ENCODE measurements at places on chromosomes 6 and 20.

- no peak for DNase-seq
Measured at GRCh38 chr20:42295592-42295991, 677.4 kb upstream of the CHD6 start.

- no peak for DNase-seq
Measured at GRCh38 chr20:49636447-49636846, 68.5 kb upstream of the PTGIS start.

- no peak for DNase-seq
Measured at GRCh38 chr6:32932132-32932868, 8.5 kb downstream of the HLA-DMB start.

DNA sequence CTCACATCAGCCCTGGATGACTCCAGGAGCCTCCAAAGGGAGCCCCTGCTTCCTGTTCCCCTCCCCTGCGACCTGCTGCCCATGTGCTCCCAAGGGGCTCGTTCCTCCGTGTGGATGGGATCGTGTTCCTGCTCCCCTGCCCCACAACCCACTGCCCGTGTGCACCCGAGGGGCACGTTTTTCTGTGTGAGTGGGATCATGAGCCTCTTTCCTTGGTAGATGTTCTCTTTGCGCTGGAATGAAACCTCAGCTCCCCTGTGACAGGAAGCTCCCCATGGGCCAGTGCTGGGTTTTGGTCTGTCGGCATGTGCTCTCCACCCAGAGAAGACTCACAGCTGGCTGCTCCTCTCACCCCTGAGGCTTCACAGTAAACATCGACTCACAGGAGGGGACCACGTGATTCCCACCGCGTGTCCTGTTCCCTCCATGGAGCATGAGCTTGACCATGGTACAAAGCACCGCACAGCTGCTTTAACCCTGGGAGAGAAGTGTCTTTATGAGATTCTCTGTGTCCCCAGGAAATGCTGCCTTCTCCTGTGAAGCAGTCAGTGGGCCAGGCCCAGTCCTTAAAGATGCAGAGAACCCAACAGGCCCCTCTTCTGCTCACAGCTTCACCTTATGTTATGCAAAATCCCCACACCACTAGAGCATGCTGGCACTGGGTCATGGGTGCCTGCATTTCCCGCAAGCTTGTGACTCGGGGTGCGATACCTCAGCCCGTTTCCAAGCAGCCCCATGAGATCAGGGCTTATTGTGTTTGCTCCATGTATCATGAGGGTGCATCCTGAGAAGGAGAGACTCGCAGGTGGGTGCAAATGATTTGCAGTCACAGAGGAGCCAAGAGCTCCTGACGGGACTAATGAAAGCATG lies 215.1 kb downstream of the ERMARD start:
- no peak for DNase-seq

DNA sequence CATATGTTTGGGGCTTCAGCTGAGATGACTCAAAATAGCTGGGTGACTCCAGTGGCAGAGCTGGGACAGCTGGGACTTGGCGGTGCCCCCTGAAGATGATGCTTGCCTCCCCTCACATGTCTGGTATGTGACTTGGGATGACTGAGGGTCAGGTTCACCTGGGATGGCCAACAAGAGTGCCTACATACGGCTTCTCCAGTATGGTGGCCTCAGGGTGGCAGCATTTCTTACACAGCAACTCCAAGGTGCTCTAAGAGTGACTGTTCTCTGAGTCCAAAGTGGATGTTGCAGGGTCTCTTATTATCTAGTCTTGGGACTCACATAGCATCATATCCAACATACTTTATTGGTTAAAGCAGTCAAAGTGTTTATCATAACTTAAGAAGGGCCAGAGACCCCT lies 87.8 kb upstream of the CENPW start:
- no peak for DNase-seq

GRCh38 chr20:671252-672030 lies 4.2 kb downstream of the SCRT2 start:
- DNase-seq: no peak

DNA sequence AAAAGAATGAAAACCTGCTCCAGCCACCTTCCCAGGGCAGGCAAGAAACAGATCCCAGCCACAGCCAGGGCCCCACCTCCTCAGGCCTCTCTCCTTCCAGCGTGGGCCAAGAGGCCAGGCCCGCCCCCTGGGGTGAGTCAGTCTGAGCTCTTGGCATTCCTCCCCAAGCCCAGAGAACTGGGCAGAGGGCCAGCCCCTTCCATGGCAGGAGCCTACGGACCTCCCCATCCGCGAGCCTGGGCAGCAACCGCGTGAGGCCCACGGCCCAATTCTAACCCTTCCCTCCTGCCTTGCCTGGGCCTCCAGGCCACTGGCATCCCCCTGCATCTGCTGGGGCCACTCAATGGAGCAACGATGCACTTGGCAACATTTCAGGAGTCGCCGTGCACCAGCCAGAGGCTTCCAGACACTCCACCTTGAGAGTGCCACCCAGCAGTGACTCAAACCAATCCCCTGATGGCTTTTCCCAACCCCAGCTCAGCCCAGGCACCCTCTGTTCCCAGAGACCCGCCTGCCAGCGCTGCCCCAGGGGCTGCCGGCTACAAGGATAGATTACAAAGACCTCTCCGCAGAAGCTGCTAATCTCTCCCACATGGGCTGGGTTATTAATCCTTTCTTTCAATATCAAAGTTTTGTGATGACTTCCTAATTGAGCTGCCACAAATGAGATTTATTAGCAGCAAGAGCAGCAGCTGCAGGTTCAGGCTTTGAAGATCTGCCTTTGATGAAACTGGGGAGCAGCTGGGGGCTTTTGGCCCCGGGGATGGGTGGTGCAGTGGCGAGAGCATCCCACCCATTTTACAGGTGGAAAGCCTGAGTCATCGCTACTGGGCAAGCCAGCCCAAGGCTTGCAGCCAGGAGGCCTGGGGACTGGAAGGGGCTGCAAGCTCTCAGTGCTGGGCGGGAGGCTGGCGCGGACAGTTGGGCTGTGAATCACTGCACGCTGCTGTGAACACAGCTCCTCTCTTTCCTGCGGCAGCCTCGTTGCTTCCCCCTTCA lies 85.7 kb downstream of the NFATC2 start:
- DNase-seq: peak; percentile 69

DNA sequence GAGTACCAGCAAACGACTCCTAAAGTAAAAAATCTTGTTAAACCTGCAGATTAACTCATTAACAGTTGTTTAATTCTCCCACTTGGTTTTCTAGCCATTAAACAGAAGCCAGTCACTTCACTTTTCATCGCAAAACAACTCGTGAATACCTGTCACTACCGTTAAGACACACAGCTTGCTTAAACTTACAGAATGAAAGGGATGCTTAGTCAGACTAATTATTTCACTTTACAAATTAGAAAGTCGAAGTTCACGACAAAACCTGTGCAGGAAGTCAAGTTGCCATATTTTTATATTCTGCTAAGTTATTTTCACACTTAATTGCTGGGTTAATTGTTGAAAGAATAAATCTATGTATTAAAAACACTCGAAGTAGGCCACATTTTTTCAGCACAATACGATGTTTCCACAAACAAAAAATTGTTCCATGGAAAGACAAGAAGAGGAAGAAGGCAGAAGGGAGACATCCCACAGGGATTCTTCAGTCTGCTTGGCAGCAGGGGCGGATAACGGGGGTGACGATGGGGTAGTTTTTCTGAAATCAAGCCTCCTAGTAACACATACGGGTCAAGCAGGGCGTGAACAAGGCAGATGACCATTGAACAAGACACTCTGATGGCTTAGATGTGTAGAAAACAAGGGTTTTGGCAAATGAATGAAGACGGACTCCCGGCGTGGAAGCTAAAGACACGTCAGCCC lies 933 bp downstream of the SSR1 start:
- DNase-seq: no peak

- peak; percentile 31 for DNase-seq
Measured at GRCh38 chr6:170108890-170109587, 181.8 kb downstream of the DLL1 start.

DNA sequence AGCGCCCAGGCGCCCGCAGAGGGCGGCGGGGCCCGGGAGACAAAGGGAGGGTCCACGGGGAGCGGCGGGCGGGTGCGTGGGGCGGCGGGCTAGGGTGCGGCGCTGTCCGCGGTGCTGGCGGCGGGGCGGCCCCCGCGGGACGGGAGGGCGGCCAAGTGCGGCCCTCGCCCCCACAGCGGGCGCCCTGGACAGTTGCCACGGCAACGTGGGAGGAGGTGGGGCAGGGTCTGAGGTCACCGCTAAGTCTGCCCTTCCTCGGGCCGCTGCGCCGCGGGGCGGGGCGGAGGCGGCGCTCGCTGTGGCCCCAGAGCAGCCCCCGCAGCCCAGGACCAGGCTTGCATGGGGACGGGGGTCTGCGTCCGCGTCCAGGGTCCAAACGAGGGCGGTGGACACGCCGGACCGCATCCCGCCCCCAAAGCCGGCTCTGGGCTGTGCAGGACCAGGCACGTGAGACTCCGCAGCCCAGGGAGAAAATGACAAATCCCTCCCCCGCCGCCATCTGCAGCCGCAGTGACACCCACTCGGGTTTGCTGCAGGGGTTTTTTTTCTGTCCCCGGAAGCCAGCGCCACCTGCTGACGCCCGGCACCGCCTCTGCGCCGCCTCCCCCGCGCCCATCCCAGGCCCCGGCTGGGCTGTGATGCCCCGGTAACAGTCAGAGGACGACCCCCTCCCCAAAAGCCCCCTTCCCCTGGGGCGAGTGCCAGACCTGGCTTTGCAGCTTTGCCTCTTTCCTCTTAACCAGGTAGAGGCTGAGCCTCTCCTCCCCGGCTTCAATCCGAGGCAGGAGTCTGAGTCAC lies 36.8 kb downstream of the YTHDF1 start:
- peak; percentile 89 for DNase-seq

GRCh38 chr6:156396068-156396771 lies 381.0 kb upstream of the ARID1B start:
- no peak for DNase-seq

DNA sequence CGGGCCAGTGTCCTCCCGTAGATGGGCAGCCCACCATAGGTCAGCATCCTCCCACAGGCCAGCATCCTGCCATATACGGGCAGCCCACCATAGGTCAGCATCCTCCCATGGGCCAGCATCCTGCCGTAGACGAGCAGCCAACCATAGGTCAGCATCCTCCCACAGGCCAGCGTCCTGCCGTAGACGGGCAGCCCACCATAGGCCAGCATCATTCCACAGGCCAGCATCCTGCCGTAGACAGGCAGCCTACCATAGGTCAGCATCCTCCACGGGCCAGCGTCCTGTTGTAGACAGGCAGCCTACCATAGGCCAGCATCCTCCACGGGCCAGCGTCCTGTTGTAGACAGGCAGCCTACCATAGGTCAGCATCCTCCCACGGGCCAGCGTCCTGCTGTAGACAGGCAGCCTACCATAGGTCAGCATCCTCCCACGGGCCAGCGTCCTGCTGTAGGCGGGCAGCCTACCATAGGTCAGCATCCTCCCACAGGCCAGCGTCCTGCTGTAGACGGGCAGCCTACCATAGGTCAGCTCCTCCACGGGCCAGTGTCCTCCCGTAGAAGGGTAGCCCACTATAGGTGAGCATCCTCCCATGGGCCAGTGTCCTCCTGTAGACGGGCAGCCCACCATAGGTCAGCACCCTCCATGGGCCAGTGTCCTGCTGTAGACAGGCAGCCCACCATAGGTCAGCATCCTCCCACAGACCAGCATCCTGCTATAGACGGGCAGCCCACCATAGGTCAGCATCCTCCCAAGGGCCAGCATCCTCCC lies 62.9 kb downstream of the BFSP1 start:
- DNase-seq: no peak

DNA sequence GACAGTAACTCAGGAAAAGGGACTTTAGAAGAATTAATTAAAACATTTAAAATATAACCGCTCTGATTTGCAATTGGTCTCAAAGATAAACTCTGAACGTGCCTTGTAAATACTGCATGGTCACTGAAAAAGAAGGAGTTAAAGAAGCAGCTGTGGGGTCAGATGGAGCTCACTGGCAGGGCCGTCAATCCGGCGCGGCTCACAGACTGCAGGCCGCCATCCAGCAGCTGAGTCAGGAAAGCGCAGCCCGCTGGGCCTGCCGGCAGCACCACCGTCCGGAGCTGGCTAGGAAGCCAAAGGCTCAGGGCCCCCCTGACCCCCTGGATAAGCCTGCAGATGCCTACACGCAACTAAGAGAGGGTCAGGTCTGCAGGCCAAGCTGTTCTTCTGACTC lies 54.2 kb upstream of the FRMD1 start:
- no peak for DNase-seq

DNA sequence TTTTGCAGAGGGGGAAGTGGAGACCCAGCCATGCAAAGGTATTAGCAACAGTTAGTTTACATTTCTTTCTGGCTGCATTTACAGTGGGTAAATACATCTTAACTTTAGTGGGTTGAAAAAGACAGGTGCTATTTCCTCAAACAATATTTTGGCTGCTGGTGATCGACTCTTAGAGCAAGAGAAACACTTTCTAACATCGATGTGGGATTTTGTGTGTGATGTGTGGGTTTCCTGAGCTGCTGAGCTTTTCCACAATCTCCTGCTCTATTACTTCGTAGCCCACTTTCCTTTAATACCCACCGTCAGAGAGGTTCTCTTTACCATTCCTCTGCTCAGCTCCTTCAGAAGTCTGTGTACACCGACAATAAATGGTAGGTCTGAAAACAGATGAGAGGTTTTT lies 339.0 kb downstream of the NRN1 start:
- DNase-seq: no peak

GRCh38 chr6:148250975-148251685 lies 91.5 kb upstream of the SASH1 start:
- DNase-seq: no peak

DNA sequence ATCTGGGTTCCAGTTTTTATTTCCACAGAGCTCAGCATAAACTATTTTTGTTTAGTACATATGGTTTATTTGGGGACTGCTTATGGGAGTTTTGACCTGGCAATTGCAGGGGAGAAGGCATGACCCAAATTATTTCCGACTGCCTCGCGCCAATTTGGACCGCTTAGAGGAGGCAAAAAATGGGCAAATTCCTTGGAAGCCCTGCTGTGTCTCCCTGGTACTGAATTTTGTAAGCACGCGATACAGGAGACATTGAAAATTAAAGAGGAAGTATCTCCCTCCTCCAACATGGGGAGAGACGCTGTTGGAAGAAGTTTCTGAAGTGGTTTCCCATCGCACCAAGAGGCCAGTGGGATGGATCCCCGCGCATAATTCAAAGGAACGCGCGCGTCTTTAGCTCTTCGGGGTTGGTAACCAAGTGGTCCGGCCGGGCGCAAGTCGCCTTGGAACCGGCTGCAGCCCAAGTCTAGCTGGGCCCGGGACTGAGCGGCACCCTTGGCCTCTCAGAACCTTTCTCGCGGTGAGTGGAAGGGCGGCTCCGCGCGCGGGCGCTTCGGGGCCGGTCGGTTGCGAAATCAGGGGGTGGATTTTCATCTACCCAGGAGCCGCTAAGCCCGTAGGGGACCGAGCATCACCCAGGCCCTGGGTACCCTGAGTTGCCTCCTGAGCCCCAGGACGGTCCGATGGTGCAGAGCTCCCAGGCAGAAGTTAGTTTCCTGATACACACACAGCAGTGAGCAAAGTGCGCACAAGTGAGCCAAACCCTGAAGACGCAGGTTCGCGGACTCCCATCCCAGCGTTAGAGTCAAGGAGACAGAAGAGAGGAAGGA lies 6.2 kb downstream of the NKX2-2 start:
- DNase-seq: no peak

DNA sequence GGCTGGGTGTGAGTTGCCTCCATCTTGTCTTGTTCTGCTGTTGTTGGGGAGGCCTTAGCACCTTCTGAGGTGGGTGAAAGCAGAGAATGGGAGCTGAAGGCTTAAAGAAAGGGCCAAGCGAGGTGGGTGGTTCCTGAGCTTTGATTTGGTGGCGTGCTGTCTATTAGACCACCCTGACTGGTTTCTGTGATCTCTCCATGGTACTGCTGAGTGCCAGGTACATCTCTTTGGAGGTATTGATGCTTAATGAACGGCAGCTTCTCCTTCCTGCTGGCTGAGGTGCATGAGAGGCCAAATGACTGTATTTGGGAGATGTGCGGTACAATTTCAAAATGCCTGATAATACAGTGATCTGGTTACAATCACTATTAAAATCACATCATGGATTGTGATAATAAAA lies 15.4 kb downstream of the RIN2 start:
- DNase-seq: no peak

Data from activated effector memory CD4-positive, alpha-beta T cell treated with anti-CD3 and anti-CD28 coated beads, Interleukin-2, amount 50 U/mL, for 16 hours (primary cell).